ENCODE measurements at places on chromosomes 5 and 9.

- no peak for DNase-seq
Measured at GRCh38 chr5:170360709-170361108, 28.5 kb downstream of the KCNMB1 start.

GRCh38 chr5:54932789-54933188, 52.6 kb downstream of the ESM1 start:
- DNase-seq: no peak

DNA sequence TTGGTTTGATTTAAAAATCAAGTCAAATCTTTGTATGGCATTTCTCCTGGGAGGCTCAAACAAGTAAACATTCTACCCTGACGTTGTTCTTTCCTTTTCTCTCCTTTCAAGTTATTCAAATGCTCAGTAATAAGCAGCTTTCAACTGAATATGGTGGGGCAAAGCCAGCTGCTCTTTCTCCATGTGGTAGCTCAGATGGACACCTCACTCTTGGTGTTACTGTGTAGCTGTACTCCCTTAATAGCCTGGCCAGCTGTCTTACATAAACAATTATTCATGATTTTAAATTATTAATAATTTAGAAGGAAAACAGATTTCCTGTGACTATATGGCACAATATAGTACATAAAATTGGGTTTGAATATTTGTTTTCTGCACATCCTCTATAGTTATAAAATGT, 165.2 kb downstream of the PDE4D start:
- DNase-seq: no peak

GRCh38 chr9:3868466-3868865, 342.7 kb upstream of the RFX3 start:
- no peak for DNase-seq

DNA sequence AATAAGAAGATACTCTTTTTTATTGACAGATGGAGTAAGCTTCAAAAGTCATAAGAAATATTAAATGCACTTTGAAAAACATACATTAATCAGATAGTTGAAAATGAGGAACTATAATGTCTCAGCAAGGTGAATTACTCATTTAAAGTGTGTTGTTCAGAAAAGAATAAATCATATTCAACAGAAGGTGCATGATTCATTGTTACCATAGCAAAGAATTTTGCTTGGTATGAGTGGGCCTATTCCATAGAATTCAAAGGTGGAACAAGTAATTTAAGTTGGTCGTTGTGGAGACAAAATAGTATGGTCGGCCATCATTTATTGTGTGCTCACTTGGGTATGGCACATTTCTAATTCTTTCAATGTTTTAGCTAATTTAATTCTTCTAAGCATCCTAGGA, 1920.2 kb upstream of the CDH9 start:
- no peak for DNase-seq

- no peak for DNase-seq
Measured at GRCh38 chr5:1884678-1885403, 2.1 kb upstream of the IRX4 start.

DNA sequence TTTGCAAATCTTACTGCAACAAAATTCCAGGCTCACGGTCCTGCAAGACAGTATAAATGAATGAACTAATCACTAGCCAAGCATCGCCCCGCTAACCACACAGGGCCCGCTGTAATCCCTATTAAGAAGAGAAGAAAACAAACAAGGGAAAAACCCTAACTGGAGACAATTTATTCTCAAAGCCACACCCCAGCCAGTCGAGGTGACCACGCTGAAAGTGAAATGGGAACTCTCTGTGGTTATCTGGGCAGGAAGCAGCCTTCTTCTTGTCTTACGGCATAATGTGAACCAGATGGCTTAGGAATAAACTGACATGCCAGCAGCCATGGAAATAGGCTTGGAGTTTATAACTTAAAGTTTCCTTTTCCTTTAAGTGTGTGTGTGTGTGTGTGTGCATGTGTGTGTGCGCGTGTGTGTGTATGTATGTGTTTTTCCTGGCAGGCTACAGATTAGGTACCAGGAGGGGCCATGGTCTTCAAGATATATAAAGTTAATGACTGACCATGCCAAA, 120.2 kb downstream of the SEMA6A start:
- DNase-seq: peak; percentile 83

- DNase-seq: no peak
Measured at GRCh38 chr9:9820436-9820835, 792.4 kb downstream of the PTPRD start.

DNA sequence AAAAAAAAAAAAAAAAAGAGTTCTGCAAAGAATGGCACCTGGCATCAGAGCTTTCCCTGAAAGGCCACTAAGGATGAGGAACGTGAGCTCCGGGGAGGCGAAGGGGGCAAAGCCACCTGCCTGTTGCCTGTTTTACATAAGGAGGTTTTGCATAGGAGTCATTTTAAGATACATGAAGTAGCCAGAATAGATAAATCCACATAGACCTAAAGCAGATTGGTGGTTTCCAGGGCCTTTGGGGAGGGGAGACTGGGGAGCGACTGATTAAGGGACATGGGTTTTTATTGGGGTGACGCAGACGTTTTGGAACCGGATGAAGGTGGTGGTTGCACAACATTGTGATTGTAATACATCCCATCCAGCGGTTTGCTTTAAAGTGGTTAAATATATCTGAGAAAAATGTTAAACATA, 7.1 kb downstream of the NEK6 start:
- no peak for DNase-seq

- peak; percentile 32 for DNase-seq
Measured at GRCh38 chr9:38389313-38389712, 3.2 kb upstream of the ALDH1B1 start.

- no peak for DNase-seq
Measured at GRCh38 chr9:35858458-35858857, 11.7 kb downstream of the OR13J1 start.
